Skin of body (tissue), 3 donors: ENCODE measurements at places on chromosomes 3 and 15.

- DNase-seq: no peak
These were observed 85.3 kb downstream of the LRRK1 start for GRCh38 chr15:101004500-101004899.

- DNase-seq: no peak
These were observed 31.0 kb downstream of the HEG1 start for GRCh38 chr3:125024817-125025216.

DNA sequence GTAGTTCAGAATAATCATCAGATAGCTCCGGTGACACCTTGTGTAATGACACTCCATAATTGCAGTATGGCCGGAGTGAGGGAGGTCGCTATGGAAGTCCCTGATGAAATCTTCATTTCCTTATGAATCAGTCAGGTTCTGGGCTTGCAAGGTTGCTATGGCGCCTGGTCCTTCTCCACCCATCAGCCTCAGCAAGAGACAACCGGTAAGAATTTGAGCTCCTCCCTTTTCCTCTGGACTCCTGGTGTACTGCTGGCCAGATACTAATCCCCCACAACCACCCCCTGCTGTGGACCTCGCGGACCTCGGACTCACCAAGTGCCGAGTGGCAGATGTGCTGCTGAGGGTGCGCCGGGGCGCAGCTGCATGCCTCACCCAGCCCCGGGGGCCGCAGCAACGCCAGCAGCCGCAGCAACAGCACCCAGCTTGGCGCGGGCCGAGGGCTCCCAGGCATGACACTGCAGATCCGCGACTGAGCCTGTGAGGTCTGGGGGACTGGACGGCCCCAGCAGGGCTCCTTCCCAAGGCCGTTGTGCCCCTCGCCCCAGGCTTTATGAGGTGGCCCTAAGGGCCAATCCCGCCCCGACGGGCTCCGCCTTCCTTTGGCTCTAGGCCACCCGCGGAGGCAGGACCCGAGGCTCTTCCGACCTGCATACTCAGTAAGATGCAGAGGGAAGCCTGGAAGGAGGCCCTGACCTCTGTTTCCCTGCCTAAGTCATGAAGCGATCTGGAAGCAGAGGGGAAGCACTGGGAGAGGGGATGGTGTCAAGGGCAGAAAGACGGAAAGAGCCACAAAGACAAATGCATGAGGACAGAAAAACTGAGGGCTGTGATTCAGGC, at the start of gene TIMP4:
TIMP4 (minus strand) TSS at position 526 of the 840 bp plus-strand sequence; CDS start at position 454, 72 bp downstream.
- DNase-seq: no peak

DNA sequence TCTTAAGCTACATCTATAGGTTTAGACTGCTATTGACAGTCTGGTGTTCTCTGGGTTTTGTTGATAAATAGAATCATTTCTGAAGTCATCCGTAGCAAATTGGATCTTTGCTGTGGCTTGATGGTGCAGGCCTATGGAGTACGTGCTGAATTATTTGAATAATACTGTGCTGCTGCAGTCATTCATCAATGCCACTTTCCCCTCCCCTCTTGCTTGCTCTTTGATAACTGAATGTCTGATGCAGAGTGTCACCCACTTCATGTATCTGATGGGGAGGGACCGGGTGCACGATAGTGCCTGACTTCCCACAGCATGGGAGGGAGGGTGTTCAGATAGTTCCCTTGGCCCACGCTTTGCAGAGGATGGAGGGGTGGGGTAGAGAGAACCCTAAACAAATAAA, 179.9 kb downstream of the AGBL1 start:
- DNase-seq: no peak

- no peak for DNase-seq
These were observed 1.7 kb downstream of the HRH1 start for GRCh38 chr3:11156026-11156410.

DNA sequence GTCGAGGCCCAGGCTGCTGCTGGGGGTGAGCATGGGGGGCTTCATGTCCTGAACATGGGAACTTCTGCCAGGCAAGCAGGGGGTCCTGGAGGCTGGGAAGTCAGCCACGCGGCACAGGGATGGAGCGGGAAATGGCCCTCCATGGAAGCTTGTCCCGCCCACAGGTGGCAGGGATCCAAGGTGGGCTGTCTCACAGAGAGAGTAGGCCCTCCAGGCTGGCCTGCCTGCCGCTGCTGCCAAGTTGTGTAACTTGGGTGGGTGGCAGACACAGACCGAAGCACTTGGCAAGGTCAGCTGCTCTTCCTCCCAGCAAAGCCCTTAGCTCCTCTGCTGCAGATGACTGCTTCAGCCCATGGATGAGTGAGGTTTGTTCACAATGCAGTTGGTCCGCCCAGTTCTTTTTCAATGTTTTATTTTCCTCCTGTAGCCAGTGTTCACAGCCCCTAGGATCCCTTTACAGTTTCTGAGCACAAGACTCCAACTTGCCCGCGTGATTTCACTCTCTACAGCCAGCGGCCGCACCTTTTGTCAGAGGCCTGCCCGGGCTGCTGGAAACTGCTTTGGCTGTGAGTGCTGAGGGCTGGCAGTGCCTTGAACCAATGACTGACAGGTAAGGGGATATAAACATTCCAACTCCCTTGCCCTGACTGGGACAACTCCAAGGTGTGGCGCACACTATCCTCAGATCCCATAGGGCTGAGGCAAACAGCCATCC, 26.7 kb downstream of the HCN4 start:
- DNase-seq: no peak

DNA sequence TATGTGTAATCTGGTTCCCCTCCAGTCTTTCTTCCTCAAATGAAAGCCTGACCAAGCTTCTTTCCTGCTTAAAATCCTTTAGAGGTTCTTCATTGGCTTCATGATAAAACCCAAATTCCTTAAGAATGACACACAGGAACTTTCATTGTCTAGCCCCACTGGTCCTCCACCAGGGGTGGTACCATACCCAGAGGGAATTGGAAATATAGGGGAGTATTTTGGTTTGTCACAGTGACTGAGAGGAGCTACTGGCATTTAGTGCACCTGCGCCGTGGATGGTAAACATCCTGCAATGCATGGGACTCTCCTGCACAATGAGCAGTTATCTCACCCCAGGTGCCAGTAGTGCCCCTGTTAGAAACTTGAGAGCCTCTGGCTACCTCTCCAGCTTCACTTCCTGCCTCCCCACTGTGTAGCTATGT, 10.8 kb downstream of the ZWILCH start:
- no peak for DNase-seq

DNA sequence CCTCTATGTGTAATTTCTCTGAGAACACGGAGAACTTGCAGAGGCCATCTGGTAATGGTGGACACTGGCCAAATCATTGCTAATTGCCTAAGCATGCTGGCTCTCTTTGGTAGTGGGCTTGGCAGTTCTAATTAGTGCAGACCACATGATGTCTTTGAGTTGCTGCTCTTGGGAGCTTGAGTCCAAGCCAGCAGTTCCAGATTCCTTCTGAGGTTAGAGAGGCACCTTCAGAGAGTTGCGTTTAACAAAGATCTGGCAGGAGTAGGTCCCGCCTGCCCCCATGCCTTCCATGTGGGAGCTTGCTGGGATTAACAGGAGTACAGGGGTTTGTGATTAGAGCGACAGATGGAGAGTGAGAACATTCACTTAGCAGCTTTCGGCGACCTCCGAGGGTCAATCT, 449.0 kb upstream of the LMCD1 start:
- DNase-seq: peak; percentile 35

DNA sequence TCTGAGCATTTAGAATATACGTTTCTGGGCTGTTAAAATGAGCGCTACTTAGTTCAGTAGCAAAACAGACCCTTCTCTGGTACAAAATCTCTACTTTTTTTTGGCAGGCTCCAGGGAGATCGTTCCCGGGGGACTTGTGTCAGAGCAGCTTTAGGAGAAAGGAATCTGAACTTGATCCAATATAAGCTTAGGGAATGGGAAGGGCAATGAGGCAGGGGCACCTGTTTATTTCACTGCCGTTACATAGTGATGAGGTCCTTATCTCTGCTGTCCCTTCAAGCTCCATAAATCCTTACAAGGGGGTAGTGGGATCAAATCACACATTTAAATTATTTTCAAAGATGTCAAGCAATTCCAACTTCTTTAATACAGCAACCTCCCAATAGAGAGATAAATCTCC, 128.7 kb upstream of the BNIP2 start:
- DNase-seq: no peak

GRCh38 chr3:17044855-17045254, 160.1 kb downstream of the PLCL2 start:
- DNase-seq: no peak

DNA sequence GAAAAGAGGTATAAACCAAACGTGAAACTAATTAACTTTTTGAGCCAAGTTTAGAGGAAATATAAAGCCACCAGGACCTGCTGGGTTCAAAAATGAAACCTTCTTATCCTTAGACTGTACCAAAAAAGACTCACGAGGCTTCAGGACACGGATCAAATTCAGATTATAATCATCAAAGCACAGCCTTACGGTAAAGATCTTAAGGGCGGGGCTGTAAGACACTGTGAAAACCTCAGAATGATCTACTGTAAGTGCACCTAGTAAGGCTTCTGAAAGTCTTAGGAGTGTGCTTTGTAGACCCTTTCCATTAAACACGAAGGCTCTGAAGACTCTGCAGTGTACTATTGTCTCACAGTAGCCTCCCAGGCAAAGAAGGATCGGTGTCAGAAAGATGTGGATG, 26.8 kb downstream of the TARS3 start:
- no peak for DNase-seq

DNA sequence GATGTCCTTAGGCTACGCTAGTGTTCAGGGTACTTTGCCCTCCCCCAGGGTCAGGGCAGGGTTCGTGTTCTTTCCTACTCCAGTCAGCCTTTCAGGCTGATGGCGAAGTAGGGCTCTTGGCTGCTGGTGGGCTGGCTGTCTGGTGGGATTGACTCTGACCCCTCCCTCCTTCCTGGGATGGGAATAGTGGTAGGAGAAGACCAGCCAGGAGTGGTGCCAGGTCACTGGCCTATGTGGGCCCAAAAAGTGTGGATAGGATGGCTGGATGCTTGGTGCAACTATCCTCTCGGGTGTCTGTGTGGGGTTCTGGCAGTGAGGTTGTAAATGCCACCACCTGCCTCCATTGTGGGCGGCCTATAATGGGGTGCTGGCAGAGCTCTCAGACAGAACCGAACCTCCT, 20.4 kb upstream of the EXOG start:
- no peak for DNase-seq

GRCh38 chr15:48423896-48424475, 92.8 kb downstream of the DUT start:
- DNase-seq: no peak

- DNase-seq: no peak
These were observed 63.3 kb downstream of the RAD18 start for GRCh38 chr3:8899876-8900460.

DNA sequence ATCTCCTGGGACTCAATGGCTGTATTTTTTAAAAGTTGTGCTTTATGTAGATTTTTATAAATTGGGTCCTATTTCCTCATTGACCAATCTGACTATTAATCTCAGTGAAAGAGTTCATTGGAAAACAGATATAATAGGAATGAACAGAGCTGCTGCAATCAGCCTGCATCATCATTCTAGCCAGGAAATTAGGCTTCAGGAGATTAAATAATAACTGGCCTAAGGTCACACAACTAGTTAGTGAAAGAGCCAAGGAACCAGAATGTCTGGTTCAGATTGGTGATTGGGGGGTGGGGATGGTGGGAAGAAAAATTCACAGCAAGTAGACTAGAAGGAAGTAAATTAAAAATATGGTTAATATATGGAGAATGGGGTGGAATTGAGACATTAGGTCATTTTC, 180.9 kb upstream of the ROPN1 start:
- no peak for DNase-seq

DNA sequence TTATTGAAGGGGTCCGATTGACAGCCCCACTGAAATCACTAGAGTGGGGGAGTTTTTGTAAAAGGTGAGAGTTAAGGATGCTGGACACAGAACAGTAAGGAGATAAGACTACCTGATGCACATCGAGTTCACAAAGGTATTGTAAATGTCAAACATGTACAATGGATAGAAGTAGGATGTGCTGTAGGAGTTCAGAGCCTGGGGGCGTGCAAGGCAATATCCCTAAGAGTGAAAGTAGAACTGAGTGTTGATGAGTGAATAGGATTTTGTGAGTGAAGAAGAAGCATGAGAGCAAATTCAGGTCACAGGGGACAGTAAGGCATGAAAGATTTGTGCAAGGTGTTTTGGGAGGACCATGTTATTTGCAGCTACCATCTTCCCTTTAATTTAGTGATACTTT, 21.5 kb downstream of the DOCK3 start:
- DNase-seq: no peak

DNA sequence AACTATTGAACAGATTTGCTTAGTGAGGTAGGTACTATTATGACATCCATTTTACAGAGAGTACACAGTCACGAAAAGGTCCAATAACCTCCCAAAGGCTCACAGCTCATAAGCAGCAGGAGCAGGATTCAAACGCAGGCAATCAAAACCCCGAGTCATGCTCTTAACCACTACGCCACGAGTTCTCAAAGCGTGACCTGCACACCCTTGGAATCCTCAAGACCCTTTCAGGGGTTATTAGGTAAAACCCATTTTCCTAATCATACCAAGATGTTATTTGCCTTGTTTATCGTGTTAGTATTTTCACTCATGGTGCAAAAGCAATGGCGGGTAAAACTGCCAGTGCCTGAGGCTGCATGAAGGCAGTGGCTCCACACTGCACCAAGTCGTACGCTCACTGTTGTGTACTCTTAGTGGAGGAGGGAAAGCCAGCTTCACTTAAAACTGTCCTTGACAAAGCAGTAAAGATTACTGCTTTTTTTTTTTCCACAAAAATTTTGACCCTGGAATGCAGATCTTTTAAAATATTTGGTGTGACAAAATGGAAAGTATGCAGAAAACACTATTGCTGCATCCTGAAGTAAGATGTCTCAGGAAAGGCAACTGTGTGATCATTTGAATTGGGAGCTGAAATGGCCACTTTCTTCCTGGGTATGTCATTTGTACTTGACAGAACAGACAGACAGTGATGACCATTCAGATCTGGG, 96.1 kb downstream of the IGF2BP2 start:
- DNase-seq: no peak

GRCh38 chr3:25831578-25831977, 41.7 kb downstream of the OXSM start:
- DNase-seq: peak; percentile 28

- DNase-seq: no peak
These were observed 176.0 kb downstream of the ABHD5 start for GRCh38 chr3:43866529-43867353.

GRCh38 chr15:101129851-101130380, 121.9 kb downstream of the CHSY1 start:
- DNase-seq: no peak

- DNase-seq: no peak
These were observed 198.2 kb upstream of the LMCD1 start for GRCh38 chr3:8303466-8303865.

DNA sequence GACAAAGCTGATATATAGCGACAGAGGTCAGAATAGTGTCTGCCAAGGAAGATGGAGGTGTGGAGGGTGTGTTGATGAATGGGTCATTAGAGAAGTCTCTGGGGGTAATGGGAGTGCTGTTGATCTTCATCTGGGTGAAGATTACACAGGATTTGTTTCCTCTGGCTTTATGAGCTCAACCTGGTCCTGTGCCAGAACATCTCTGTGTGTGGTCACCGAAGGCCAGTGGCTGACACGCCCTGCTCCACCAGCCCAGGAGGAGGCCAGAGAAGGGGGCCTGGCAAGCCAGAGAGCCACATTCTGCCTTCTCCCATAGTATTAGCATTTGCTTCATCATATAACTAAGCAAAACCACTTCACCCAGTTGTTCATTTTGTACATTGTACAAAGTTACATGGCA, 121.1 kb downstream of the ZNF621 start:
- no peak for DNase-seq

GRCh38 chr3:194967151-194968117, 281.8 kb downstream of the FAM43A start:
- DNase-seq: peak; percentile 65
